Endothelial cell of coronary artery (primary cell): ENCODE measurements at places on chromosomes 7 and 10. TPM values are rescaled to one million over a fixed set of nuclear protein-coding genes. Genes with fewer than 3 reads are reported as not detected.

EGR2 gene
- total RNA-seq, result 0.09 and 0.18 TPM in 2 replicates

LAMB4 gene
- 0.09 and 0.36 TPM in 2 replicates for total RNA-seq

NUTM2D gene
- 0.75 and 0.81 TPM in 2 replicates for total RNA-seq

SRRM3 gene
- total RNA-seq, result 0.45 and 1.3 TPM in 2 replicates

EN2 gene
- total RNA-seq, result 0.09 TPM in 1 of 2 replicates, not detected in the other

ASB10 gene
- total RNA-seq, result not detected in 2 replicates

ADAM22 gene
- total RNA-seq, result 0.38 and 0.45 TPM in 2 replicates

CYTH3 gene
- total RNA-seq, result 8.0 and 21.0 TPM in 2 replicates

CYP3A7 gene
- not detected in 2 replicates for total RNA-seq

MYH16 gene
- total RNA-seq, result 0.38 and 0.72 TPM in 2 replicates

BLOC1S2 gene
- total RNA-seq, result 44.0 and 53.5 TPM in 2 replicates

TUBAL3 gene
- 0.18 and 0.19 TPM in 2 replicates for total RNA-seq

PGAM2 gene
- not detected in 2 replicates for total RNA-seq

LIPJ gene
- under 0.01 TPM in 1 of 2 replicates, not detected in the other for total RNA-seq

XRCC2 gene
- total RNA-seq, result 2.0 and 3.7 TPM in 2 replicates

NAT16 gene
- total RNA-seq, result not detected in 2 replicates

ARHGEF5 gene
- 0.45 and 0.94 TPM in 2 replicates for total RNA-seq

TRPV6 gene
- total RNA-seq, result not detected in 2 replicates

C10orf105 gene
- not detected in 2 replicates for total RNA-seq

CYP3A5 gene
- not detected in 2 replicates for total RNA-seq

SLC25A28 gene
- total RNA-seq, result 9.8 and 14.7 TPM in 2 replicates

IDI2 gene
- total RNA-seq, result not detected in 2 replicates

GIMAP4 gene
- 135 and 204 TPM in 2 replicates for total RNA-seq

FAM25A gene
- total RNA-seq, result not detected in 2 replicates

INHBA gene
- total RNA-seq, result 4.0 and 4.5 TPM in 2 replicates

HPS6 gene
- total RNA-seq, result 26.4 and 31.1 TPM in 2 replicates

POLR2J2 gene
- total RNA-seq, result 2.6 and 3.0 TPM in 2 replicates

PSD gene
- 0.09 and 0.28 TPM in 2 replicates for total RNA-seq

ZNF775 gene
- total RNA-seq, result 7.3 and 8.5 TPM in 2 replicates

COL28A1 gene
- not detected in 2 replicates for total RNA-seq

LRRC4 gene
- total RNA-seq, result 0.28 and 1.3 TPM in 2 replicates

OR2A12 gene
- not detected in 2 replicates for total RNA-seq

CPXM2 gene
- total RNA-seq, result 0.45 and 5.1 TPM in 2 replicates

ANLN gene
- 22.1 and 64.2 TPM in 2 replicates for total RNA-seq

NUDT13 gene
- total RNA-seq, result 0.63 and 1.6 TPM in 2 replicates

CTNNA3 gene
- total RNA-seq, result not detected in 2 replicates

LEP gene
- under 0.01 TPM in 1 of 2 replicates, not detected in the other for total RNA-seq

ZNF37A gene
- 7.7 and 9.6 TPM in 2 replicates for total RNA-seq

ANKRD7 gene
- total RNA-seq, result 0.18 and 0.19 TPM in 2 replicates

CALD1 gene
- total RNA-seq, result 204 and 330 TPM in 2 replicates

CALML5 gene
- total RNA-seq, result not detected in 2 replicates

TRIM50 gene
- not detected in 2 replicates for total RNA-seq

OPN4 gene
- not detected in 2 replicates for total RNA-seq

KEL gene
- total RNA-seq, result under 0.01 TPM in 1 of 2 replicates, not detected in the other

ITPRID1 gene
- not detected in 2 replicates for total RNA-seq

CSTF2T gene
- 20.0 and 20.8 TPM in 2 replicates for total RNA-seq

TMEM176B gene
- total RNA-seq, result 0.09 TPM in 1 of 2 replicates, not detected in the other

TAS2R60 gene
- not detected in 2 replicates for total RNA-seq

PCBD1 gene
- total RNA-seq, result 39.5 and 52.4 TPM in 2 replicates

ZCWPW1 gene
- 0.54 and 0.85 TPM in 2 replicates for total RNA-seq

TRIM24 gene
- 4.6 and 5.1 TPM in 2 replicates for total RNA-seq

FOXI2 gene
- total RNA-seq, result not detected in 2 replicates

PTPN20 gene
- 0.19 TPM in 1 of 2 replicates, not detected in the other for total RNA-seq

EVX1 gene
- not detected in 2 replicates for total RNA-seq

ADCY1 gene
- total RNA-seq, result 0.19 and 0.54 TPM in 2 replicates

GFRA1 gene
- total RNA-seq, result 3.7 TPM in 1 of 2 replicates, not detected in the other

MPLKIP gene
- total RNA-seq, result 19.3 and 20.3 TPM in 2 replicates
